Dermis blood vessel endothelial cell (primary cell): ENCODE measurements at places on chromosomes 11 and 22. TPM values are rescaled to one million over a fixed set of nuclear protein-coding genes. Genes with fewer than 3 reads are reported as not detected.

DNA sequence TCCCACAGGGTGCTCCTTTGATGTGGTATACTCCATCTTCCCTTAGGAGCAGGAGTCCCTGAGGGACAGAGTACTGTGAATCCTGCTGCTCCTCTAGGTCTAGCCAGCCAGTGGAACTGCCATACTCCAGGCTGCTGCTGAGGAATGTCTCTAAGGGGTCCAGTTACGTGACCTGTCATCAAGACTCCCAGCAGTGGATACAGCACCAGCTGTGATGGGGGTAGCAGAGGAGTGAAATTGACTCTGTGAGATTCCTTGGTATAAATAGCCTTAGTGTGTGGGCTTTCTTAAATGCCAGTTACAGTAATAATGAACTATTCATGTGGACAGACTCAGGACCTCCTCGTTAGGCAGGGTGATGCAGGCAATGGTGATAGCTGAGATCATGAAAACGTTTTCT lies 140.4 kb upstream of the LUZP2 start:
- no peak for DNase-seq

- peak; percentile 83 for DNase-seq
Observed at GRCh38 chr11:12900496-12900895, 108.6 kb upstream of the RASSF10 start.

GRM5 gene
- under 0.01 TPM in 1 of 2 replicates, not detected in the other for total RNA-seq

CHRDL2 gene
- 1.9 TPM in 1 of 2 replicates, not detected in the other for total RNA-seq

GRCh38 chr22:37186228-37186996 lies 1.6 kb downstream of the C1QTNF6 start:
- peak; percentile 94 for DNase-seq

DNA sequence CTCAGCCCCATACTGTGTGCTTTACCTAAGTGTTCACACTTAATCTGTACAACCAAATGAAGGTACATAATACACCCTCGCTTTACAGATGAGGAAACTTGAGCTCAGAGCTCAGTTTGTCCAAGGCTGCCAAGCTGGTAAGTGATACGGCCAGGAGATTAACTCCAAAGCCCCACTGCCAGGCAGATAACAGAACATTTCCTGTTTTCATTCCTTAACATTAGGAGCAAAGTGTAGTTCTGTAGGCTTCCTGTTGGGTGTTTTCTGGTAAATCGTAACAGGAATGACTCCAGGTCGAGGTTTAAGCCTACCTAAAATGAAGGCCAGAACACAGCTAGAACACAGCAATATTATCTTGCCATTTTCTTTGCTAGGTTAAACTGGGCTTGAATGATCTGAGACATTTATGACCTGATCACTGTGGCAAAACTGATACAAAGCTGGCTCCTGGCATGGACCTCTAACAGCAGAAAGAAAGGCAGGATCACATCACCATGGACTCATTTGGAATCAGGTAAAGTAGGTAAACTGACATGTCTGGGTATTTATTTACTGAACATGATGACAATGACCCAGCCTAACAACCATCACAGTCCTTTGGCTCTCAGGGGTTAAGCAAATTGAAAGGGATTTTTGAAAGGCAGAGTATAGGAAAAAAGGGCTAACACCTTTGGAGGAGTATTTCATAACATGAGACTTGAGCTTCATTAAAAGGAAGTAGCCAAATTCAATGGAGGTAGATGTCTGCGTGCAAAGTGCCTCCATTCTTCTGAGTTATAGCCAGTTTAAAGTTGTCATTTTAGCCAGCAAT lies 3.9 kb upstream of the NUP50 start:
- peak; percentile 72 for DNase-seq

DNA sequence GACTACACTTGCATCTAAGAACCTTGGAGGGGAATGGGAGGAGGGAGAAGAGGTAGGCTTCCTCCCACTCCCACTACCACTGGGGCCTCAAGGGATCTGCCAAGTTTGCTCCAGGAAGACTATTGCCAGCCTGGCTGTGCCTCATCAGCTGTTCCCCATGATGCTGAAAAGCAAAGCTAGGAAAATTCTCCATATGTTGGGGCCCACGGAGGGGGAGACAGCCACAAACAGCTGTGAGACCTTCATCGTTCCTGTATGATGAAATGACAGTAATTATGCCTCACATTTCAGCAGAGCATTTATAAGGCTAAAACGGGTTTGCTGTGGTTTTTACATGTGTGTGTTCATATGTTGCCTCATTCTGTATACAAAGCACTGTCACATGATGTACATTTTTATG lies 6.7 kb downstream of the DSCAML1 start:
- DNase-seq: no peak

GRCh38 chr11:93082900-93083299 lies 113.4 kb downstream of the MTNR1B start:
- no peak for DNase-seq

DNA sequence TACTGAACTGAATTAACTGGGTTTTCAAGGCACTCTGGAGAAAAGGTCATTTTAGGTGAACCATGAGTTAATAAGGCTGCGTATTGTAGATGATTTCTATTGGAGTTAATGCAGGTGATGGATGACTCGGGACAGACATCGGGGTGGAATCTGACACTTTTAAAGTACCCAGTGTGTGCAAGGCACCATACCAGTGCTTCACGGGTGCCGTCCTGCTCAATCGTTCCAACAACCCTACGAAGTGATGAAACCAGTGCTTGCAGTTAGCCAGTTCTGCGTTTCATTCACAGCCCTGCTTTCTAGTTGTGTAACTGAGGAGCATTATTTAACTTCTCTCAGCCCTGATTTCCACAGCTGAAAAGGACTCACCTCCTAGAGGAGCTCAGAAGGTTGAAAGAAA lies 216.5 kb downstream of the BARX2 start:
- DNase-seq: no peak

DNA sequence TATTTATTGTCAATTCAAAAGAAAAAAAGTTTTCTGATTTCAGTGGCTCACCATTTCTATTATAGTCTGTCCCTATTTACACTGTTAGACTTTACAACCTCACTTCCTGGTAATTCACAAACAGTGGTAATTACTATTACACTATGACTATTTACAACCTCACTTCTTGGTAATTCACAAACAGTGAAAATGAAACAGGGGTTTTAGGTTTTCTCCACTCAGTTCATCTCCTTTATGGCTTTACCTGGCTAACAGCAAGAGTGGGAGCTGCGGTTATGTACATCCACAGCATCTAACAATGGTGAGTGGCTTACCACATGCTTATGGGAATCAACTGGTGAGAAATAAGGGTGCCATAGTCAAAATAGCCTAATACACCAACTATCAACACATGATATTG lies 166.4 kb downstream of the CASP12 start:
- DNase-seq: no peak

DNA sequence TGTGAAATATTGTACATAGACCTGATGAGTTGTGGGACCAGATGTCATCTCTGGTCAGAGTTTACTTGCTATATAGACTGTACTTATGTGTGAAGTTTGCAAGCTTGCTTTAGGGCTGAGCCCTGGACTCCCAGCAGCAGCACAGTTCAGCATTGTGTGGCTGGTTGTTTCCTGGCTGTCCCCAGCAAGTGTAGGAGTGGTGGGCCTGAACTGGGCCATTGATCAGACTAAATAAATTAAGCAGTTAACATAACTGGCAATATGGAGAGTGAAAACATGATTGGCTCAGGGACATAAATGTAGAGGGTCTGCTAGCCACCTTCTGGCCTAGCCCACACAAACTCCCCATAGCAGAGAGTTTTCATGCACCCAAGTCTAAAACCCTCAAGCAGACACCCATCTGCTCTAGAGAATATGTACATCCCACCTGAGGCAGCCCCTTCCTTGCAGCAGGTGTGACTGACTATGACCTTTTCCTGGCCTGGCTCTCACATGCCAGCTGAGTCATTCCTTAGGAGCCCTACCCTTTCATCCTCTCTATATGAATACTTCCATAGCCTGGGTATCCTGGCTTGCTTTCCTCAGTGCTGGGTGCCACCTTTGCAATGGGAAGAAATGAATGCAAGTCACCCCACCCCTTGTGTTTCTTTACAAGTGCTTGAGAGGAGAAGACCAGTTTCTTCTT lies 12.3 kb downstream of the PIK3IP1 start:
- DNase-seq: no peak

GRCh38 chr11:9802291-9802861 lies 138.5 kb downstream of the SWAP70 start:
- no peak for DNase-seq

DNA sequence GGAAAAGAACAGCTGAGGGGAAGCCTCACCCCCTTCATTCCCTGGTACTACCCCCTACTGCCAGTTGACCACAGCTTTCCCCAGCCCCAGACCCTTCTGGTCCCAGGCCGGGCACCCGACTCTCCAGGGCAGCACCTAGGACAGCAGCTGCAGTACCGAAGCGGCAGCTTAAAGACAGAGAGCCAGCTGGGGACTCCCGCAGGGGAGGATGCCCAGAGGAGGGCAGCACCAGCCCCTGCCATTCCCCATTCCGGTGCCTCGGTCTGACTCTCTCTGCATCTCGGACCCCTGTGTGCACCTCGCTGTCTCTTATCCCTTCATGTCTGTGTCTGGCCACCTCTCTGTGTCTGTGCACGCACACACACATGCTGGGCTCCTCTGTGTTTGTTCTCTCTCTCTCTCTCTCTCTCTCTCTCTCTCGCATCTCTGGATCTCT lies 9.4 kb downstream of the IGSF9B start:
- peak; percentile 51 for DNase-seq

DNA sequence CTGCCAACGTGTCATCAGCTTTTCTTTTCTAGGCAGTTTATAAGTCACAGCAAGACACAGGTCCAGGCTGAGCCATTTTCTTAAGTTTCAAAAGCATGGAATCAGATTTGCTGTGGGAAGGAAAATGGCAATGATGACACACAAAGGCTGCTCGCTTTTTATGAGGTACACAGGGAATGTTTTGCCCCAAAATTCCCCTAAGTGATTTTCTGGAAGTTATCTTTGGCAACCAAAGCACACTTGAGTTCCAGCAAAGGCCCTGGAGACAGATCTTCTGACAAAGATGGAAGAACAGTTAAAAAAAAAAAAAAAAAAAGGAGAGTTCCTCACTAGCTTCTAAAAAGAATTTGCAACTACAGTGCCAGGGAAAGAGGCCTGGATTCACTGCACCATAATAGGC lies 260.8 kb downstream of the LARGE1 start:
- DNase-seq: no peak

DNA sequence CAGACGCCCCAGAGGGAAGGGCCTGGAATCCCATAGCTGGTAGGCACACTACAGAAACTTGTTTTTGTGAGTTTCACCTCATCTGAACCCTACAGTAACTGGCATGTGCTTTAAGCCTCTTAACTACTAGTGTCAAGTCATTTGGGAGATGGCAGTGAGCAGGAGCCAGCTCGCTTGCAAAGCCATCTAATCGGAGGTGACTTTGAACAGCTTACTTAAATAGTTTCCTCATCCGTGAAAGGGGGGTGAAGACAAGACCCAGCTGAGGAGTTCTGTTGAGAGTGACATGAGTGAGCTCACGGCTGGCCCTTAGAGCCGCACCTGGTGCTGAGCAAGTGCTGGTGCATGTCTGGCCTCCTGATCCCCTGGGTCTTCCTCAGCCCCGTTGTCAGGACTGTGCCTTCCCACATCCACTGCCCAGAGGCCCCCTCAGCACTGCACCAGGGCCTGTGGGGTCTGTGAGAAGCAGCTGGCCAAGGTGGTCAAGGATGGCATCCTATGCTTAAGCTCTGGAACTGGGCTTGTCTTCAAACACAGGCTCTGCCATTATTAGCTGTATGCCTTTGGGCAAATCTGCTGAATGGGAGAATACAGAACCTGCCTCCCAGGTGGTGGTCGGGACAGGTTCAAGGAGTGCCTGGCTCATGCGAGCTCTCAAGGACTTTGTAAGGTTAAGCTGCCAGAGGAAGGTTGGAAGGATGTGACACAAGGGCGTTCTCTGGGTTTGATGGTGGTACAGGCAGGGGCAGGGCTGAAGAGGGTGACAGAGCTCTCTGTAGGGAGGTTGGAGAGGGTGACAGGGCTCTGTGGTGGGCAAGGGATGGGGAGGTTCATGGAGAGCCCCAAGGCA lies 27.3 kb downstream of the INCENP start:
- DNase-seq: no peak

- DNase-seq: no peak
Observed at GRCh38 chr11:75236062-75236461, 4.5 kb upstream of the TPBGL start.

DNA sequence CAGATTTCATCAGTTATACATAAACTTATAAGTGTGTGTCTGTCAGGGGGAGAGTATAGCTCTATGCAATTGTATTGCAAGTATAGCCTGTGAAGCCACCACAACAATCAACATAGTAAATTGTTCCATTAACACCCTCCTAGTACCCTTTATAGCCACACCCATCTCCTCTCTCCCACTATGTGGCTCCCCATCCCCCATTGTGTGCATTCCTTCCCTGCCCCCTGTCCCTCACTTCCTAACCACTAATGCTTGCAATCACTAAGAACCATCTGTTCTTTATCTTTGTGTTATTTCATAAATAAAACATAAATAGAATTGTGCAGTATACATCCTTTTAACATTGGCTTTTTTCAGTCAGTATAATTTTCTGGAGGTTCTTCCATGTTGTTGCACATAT lies 83.1 kb upstream of the SLC5A12 start:
- no peak for DNase-seq

ASCL2 gene
- total RNA-seq: not detected in 2 replicates

GRCh38 chr22:28768701-28769393 lies 3.6 kb upstream of the CCDC117 start:
- no peak for DNase-seq

DNA sequence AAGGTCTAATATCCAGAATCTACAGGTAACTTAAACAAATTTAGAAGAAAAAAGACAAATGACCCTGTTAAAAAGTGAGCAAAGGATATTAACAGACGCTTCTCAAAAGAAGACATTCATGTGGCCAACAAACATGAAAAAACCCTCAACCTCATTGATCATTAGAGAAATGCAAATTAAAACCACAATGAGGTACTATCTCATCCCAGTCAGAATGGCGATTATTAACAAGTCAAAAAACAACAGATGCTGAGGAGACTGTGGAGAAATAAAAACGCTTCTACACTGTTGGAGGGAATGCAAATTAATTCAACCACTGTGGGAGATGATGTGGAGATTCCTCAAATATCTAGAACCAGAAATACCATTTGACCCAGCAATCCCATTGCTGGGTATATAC lies 67.2 kb downstream of the SLC17A6 start:
- DNase-seq: no peak

DNA sequence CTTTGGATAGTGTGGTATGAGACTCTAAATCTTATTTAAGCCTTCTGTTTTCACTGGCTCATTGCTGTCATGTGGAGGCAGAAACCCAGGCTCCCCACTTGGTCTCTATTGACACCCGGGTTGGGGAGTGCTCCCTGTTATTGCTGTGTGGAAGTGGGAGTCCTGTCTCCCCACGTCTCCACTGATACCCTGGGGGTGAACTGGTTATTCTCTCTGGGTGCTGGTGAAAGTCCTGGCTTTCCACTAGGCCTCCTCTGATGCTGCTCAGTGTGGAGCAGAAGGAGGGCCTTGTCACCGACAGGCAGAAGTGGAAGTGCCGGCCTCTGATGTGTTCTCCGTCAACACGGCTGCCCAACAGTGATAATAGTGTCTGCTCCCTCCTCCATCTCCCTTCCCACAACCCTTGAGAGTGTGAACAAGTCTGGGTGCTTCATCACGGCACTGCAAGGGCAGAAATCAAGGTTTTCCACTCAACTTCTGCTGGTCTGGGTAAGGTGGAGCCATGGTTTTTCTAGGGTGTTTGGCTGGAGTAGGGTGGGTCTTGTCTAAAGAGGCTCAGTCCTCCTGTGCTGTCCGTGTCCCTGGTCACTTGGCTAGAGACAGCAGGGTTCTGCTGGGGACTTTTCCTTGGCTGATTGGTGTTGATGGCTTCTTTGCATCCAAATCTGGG lies 240.7 kb upstream of the B3GAT1 start:
- no peak for DNase-seq

TSGA10IP gene
- not detected in 2 replicates for total RNA-seq

GNG3 gene
- not detected in 2 replicates for total RNA-seq
